Stimulated activated CD4-positive, alpha-beta T cell treated with anti-CD3 and anti-CD28 coated beads, Interleukin-4, amount 100 ng/mL, for 4 hours (primary cell): ENCODE measurements at places on chromosomes 12 and 14.

GRCh38 chr12:19689801-19690472 lies 250.6 kb downstream of the AEBP2 start:
- no peak for DNase-seq

DNA sequence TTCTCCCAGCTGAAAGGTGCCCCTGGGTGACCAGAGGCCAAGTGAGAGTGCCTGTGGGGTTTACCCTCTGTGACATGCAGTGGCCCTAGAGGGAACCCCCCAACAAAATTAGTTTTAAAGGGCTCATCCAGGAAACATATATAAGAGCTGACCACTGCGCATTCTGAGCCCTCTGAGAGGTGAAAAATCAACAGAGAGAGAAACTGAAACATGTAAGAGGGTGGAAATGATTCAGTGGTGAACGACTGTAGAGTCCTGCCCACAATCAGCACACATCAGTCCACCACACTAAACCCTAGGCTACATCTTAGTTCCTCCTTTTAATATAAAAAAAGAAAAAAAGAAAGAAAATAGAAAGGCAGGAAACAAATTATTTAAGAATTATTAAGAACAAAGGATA lies 21.0 kb upstream of the ACSM4 start:
- no peak for DNase-seq

DNA sequence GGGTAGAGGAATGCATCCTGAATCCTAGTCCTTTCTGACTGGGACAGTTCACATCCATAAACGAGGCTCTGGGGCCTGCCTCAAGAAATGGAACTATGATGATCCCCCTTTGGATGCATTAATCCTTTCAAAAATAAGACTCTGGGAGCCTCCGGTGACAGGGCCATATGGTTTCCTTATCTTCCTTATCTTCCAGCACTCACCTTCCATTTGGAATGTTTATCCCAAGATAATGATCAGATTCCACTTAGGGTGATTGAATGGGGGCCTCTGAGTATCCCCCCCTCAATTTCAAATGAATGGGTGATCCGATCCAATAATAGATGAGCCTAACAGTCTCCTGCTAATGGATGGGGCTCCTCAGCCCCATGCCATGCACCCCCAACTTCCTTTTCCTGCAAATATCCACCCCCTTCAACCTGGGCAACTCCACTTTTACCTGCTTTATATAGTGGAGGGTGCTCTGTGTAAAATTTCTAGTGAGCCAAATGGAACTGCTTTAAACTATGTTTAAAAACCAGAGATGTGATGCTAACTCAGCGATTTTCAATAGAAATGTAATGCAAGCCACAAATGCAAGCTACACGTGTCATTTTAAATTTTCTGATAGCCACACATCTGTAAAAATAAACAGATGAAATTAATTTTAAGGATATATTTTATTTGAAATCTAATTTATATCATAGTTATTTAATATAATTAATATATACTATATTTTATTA lies 157.8 kb downstream of the ZFP36L1 start:
- DNase-seq = no peak

GRCh38 chr12:8108808-8109398 lies 14.5 kb upstream of the CLEC4A start:
- peak; percentile 68 for DNase-seq

- no peak for DNase-seq
Measured at GRCh38 chr12:51359851-51360250, 13.4 kb upstream of the CELA1 start.

DNA sequence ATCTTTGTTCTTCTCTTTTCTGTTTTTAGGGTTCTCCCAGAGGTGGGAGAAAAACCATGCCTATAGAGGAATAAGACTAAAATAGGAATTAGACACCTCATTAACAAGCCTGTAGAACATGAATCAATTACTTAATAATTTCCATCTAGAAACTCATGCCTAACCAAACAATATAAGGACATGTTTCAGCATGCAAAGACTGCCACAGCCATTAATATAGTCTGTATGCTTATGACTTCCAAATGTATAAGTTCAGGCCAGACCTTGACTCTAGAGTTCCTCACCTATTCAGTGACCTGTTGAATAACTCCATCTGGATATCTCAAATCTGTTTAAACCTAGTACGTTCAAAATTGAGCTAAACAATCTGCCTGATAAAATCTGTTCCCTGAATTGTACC lies 304.6 kb downstream of the BMP4 start:
- DNase-seq = no peak

GRCh38 chr12:113666223-113666622 lies 194.6 kb upstream of the LHX5 start:
- DNase-seq = no peak

- no peak for DNase-seq
Measured at GRCh38 chr14:91728616-91729183, 3.2 kb downstream of the CATSPERB start.

- no peak for DNase-seq
Measured at GRCh38 chr14:79137045-79137430, 966.9 kb downstream of the NRXN3 start.

DNA sequence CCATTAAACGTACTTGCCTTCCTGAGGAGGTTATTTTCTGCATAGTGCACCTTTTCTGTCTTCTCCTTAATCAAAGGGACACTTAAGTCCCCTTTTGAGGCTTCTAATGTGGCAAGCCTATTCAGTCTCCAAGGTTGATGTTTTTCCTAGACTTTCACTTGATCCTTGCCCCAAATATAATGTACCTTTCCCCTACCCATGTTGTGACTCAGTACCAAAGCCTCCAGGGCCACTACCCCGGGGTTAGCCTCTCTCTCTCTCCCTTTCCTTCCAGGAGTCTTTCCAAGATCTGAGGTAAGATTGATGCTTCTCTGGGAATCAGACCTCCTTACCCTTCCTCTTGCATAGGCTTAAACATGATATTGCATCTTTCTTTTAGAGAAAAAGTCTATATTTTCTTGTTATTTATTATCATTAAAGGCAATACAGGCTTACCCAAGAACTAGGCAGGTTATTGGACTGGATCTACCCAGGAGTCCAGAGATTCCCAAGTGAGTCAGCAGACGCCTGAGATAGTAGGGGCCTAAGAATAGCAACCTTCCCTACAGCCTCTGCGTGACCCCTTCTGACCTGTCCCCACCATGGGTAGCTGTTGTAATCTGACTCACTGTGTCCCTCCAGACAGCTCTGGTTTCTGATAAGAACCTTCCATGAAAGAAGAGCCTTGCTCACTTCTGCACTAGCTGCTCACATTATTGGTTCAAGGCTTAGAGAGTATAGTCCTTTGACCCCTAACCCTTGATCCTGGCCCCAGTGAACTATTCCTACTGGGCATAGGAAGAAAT lies 172.9 kb downstream of the ZFP36L1 start:
- DNase-seq = no peak

DNA sequence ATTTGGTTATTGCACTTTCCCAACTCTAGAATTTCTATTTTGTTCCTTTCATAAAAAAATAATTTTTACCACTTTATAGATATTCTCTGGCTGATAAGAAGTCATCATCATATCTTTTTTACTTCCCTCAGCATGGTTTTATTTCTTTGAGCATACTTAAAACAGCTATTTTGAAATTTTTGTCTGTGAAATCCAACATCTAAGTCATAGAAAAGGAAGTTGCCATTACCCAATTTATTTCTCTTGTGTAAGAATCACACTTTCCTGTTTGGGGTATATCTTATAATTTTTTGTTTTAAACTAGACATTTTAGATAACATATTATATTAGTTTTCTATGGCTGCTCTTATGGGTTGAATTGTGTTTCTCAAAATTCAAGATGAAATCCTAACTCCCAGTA lies 400.2 kb upstream of the OR4E1 start:
- DNase-seq = no peak

DNA sequence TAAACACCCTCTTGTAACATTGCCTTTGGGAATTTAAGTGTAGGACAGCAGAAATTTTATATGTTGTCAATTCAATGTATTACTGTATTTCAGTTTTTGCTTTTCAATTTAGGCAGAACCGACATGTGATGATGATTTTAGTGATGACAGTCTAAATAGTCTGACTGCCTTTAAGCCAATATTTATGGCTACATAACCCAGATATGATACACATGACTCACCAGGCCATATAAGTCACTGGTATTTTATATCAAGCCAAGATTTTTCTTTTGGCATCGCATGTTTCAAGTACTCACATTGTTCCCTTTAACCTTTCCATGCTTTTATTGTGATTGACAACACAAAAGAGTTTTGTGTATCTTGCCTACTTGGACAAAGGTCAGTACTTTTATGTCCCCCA lies 13.6 kb upstream of the PPM1A start:
- DNase-seq = no peak

- DNase-seq = no peak
Measured at GRCh38 chr12:123232472-123232806, 502 bp downstream of the MPHOSPH9 start.

DNA sequence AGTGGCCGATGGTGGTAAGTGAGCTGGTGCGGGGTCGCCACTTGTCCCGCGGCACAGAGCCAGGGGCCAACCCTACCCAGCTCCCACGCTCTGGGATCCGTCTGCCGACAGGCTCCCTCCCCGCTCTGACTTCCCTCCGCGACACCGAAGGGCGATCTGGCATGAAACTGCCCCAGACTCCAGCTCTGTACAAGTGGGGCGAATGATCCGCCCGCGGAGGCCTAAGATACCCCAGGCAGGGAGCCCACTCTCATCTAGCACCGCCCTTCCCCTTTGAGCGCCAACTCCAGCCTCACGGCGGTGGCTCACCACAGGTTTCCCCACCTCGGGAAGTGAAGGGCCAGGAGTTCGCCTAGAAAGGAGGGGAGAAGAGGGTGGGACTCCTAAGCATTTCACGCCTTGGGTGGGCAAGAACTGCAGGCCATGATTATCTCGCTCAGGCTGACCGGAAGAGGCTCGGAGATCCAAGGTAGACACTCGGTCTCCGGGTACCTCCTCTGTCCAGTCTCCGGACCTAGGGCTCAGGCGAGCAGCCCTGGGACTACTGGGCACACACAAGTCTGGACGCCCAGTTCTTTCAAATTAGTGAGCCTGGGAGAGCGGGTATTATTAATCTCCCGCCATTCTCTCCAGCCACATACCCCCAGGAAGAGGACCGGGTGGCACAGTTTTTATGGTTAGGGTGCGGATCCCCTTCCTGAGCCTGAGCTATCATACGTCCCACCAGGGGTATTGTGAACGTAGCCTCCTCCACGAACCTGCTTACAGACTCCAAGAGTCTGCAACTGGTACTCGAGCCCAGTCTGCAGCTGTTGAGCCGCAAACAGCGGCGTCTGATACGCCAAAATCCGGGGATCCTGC lies 849 bp downstream of the WNT1 start:
- no peak for DNase-seq

GRCh38 chr12:98743362-98743953 lies 98.4 kb downstream of the APAF1 start:
- DNase-seq = no peak

- no peak for DNase-seq
Measured at GRCh38 chr14:31326111-31326510, 94.2 kb downstream of the HEATR5A start.

- no peak for DNase-seq
Measured at GRCh38 chr12:16499611-16500010, 106.4 kb downstream of the LMO3 start.

DNA sequence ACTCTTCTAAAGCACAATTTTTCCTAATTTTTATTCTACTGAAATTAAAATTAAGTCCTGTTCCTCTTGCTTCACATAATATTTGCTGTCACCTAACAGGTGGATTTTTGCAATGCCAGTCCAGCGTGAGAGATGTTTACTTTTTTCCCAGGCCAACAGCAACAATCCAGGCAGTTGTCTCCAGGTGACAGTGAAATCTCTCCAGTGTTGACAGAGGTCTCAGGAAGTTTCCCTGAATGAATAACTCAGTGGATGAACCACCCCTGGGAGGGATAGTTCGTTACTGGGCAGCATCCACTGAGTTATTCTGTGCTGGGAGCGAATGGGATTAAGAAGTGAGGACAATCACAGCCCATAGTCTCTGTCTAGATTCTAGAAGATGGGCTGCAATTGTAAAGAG lies 7.1 kb upstream of the NT5DC3 start:
- no peak for DNase-seq

DNA sequence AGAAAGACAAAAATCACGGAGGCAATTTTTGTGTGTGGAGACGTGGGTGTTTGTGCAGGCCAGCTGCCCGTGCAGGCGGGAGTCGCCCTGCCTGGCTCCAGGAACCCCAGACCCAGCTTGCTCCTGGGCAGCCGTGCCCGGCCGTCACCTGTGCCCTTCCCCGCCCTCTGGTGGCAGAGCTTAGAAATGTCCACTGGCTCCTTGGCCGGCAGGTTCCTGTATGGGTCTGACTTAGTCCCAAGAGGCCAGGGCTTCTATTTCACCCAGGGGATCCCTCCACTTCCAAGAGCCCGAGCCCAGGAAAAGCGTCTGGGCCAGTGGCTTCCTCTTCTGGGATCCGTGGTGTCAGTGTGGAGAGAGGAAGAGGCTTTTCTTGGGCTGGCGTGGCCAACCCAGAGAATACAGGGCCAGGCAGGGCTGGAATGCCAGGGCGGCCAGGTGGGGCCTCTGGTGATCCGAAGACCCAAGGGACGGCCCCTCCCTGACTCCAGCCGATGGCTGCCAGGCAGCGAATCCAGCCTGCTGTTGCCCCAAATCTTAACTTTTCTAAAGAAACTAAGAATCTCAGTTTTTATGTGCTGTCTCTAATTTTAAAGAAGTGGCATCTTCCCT lies 120.9 kb downstream of the TMEM132C start:
- DNase-seq = no peak

DNA sequence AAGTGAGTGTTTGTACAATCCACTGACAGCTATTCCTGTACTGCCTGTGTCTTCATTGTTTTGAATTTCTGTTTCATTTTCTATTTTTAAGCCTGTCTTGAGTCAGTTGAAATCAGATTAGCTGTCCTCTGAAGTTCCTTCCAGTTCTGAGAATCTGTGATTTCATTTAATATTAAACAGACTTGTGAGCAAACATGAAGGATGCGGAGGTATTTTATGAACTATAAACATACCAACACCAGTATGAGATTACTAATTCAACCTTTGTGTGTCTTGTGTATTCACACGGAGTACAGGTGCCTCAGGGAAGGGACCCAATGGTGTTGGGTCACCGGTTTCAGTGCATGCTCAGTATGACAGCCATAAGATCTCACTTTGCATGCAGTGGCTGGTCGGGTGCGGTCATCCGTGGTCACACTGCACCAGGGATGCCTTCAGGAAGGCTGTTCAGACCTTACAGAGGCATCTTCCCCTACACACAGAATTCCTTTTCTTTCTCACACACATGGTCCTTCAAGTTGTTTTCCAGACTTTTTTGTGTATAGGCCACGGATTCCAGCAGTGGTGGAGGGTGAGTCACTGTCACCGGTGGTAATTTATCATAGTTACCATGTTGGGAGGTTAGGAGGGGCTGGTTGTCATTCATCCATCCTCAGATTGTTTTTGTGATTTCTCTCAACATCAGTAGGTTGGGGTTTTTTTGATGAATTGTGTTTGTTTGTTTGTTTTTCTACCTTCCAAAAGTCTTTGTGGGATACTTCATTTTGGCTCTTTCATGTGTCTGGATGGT lies 103.0 kb upstream of the SFSWAP start:
- DNase-seq = no peak

- DNase-seq = no peak
Measured at GRCh38 chr12:99978152-99978551, 6.6 kb downstream of the ANKS1B start.
